ENCODE measurements at places on chromosomes 13 and 19. TPM values are rescaled to one million over a fixed set of nuclear protein-coding genes. Genes with fewer than 3 reads are reported as not detected.

DNA sequence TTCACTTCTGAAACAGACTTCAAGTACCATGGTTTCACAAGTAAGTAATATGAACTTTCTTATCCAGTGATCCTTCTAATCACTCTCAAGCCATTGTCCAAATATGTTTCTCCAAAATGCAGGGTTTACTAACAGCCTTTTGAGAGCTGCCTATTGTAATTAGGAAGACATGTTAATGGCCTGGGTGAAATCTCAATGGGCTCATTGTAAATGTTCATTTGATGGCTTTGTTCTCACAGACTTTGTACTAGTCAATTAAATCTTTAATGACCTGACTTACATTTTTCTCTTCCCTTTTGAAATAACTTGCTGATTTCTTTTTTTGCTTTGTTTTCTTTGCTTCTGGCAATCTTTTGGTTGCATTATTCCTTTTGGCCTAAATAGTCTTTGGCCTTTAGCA lies 444.8 kb downstream of the LIG4 start:
- DNase-seq, result no peak

DNA sequence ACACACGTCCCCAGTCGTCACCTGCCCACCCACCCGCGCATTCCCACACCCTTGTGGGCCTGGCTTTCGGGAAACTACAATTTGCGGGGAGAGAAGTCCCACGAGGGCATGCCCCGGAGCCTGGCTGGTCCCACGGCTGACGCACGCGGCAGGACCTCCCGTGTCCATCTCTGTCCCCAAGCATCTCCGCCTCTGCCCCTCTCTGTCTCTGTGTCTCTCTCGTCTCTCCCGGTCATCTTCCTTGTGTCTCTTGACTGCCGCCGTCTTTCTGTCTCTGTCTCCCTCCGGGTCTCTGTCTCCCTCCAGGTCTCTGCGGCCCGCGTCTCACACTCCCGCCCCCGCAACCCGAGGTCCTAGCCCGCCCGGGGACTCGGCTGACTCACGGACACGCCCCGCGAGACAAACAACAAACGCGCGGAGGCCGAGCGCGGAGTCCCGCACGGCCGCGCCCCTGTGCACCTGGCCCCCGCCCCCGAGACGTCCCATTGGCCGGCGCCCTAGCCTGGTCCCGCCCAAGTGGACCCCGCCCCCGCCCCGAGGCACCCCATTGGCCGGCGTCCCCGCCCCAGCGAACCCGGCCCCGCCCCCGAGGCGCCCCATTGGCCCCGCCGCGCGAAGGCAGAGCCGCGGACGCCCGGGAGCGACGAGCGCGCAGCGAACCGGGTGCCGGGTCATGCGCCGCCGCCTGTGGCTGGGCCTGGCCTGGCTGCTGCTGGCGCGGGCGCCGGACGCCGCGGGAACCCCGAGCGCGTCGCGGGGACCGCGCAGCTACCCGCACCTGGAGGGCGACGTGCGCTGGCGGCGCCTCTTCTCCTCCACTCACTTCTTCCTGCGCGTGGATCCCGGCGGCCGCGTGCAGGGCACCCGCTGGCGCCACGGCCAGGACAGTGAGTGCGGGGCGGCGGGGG lies at the start of gene FGF22:
Gene FGF22 (plus strand): TSS at position 627 of the 908 bp plus-strand sequence. CDS start 47 bp downstream, at position 674.
- DNase-seq, result peak; percentile 89

- no peak for DNase-seq
These were observed 748 bp upstream of the SIGLEC8 start for GRCh38 chr19:51458899-51459505.

- no peak for DNase-seq
These were observed 138.2 kb downstream of the SLC7A1 start for GRCh38 chr13:29457299-29457698.

GRCh38 chr19:28633319-28634018 lies 579.5 kb downstream of the UQCRFS1 start:
- DNase-seq, result peak; percentile 68

The CGB5 gene
- total RNA-seq, result not detected

- no peak for DNase-seq
These were observed 29.1 kb downstream of the PLPP2 start for GRCh38 chr19:262125-262524.

The ZNF557 gene
- total RNA-seq, result 3.0 TPM

DNA sequence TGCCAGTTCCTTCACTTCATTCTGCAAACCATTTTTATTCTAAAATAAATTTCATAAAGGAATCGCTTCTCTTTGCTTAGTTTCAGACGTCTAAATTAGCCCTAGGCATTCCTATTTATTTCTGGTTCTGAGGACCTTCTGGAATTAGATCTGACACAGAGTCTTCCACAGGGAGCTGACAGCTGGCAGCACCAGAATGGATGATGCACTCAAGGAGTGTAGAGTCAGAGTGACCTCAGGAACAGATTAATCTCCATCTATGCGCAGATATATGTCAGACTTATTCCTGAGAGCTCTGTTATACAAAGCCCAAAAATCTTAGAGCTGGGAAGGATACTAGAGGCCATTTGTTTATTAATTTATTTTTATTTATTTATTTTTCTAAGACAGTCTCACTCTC lies 450.8 kb downstream of the HS6ST3 start:
- no peak for DNase-seq

- DNase-seq, result peak; percentile 42
These were observed 446 bp upstream of the ZNF83 start for GRCh38 chr19:52638601-52639000.

DNA sequence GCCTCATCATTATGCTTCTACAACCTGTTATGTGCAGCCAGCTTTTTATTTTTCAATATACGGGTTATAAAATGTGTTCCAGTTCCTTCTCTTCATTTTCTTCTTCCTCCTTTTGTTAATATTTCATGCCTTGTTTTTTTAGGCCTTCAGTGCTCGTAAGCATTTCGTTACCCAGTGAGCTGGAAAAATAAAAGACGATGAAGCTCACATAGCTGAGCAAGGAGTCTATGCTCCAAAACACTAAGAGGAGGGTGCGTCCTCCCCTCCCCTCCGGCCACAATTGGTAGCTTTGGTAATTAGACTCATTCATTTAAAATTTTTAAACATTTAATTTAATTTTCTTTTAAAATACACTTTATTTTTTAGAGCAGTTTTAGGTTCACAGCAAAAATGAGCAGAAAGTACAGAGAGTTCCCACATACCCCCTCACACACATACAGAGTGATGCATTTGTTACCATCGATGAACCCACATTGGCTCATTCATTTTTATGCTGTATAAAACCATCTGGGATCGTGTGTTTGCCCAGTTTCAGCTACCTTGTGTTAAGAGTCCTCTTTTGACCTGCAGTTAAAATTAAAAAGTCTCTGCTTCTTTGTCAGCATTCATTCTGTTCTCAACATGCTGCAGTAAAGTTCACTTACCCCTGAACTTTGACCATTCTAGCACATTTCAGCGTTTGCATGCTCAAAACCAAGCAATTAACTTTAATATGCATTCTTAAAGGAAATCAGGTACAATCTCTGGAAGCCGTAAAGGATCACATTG lies 223.9 kb downstream of the LACC1 start:
- DNase-seq, result no peak

The DNMT1 gene
- total RNA-seq, result 21.5 TPM

The PLPPR3 gene
- total RNA-seq, result not detected

The ALOX5AP gene
- total RNA-seq, result 1.5 TPM

The ATP1A3 gene
- 0.10 TPM for total RNA-seq

The ZNF177 gene
- total RNA-seq, result 0.68 TPM

DNA sequence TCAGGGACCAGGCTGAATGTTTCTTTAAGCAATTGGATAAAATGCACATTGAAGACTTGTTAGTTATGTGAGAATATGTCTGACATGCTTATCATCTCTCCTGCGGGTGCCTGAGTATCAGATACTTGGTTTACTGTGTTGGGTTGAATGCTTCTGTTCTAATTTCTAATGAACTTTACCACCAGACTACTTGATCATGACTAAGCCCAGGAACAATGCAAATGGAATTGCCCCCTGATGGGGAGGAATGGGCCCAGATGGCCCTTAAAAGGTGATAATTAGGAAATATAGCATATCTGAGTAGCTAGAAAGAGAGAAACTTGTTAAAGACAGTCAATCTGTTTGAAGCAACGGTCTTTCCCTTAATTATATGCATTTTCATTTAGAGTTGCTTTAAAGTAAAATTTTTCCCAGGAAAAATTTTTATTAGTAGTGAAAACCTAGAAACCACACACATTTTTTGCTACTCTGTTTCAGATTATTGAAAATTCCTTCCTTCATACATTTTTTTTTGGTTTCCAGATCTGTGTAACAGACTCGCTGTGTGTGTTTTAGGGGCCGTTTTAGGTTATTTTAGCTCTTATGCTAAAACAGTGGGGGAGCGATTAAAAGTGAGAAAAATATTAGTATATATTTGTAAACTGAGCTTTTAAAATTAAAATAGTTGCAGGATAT lies 186.6 kb downstream of the TM9SF2 start:
- no peak for DNase-seq

GRCh38 chr13:89011615-89012014 lies 1340.4 kb downstream of the SLITRK5 start:
- no peak for DNase-seq

The SLC10A2 gene
- total RNA-seq, result not detected

GRCh38 chr13:114068656-114069318 lies 63.6 kb downstream of the RASA3 start:
- no peak for DNase-seq

DNA sequence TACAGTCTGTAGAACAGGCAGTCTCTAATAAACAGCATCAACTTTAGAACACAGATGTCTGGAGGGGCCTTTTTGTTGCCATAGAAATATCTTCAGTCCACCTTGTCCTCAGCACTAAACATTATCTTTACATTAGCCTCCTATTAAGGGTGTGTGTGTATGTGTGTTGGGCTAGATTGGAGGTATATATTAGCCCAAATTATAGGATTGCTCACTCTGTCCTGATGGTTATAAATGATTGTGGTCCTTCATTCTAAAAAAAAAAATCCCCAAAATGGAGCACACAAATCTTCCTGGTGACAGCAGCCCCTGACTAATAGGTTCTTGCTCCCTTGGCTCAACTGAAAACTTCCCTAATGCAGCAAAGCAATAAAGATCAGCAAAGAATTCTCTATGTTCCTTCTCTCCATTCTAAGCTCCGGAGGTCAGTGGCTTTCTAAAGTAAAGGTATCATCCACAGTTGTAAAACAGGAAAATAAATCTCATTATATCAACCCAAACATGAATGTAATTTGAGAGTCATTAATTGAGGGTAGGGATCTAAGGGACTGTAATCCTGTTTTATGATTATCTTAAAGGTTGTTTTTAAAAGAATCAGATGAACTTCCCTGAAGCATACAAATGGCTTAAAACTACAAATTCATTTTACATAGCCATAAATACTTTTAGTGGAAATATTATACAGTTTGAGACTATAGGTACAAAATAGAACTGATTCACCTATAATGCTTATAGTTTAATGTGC lies 232.7 kb downstream of the KLF12 start:
- no peak for DNase-seq

The PSG3 gene
- total RNA-seq, result not detected

The STX10 gene
- 22.7 TPM for total RNA-seq

DNA sequence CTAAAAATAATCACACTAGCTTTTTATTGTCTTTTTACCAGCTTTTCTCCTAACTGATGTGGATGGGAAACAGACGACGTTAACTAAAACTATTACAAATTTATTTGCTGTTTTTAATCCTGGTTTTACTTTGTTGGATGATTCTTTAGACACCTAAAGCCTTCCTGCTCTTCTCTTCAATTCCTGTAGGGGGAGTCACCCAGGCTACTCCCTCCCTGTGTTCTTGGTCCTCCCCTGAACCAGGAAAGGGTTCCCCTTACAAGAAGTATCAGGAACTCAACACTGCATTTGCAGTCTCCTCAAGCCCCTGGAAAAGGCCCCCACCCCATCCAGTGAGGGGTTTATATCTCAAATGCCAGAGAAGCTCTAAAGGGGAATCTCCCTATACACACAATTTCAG lies 206.1 kb downstream of the SUCLA2 start:
- no peak for DNase-seq

- DNase-seq, result no peak
These were observed 89.6 kb upstream of the TNFSF11 start for GRCh38 chr13:42484386-42484785.

DNA sequence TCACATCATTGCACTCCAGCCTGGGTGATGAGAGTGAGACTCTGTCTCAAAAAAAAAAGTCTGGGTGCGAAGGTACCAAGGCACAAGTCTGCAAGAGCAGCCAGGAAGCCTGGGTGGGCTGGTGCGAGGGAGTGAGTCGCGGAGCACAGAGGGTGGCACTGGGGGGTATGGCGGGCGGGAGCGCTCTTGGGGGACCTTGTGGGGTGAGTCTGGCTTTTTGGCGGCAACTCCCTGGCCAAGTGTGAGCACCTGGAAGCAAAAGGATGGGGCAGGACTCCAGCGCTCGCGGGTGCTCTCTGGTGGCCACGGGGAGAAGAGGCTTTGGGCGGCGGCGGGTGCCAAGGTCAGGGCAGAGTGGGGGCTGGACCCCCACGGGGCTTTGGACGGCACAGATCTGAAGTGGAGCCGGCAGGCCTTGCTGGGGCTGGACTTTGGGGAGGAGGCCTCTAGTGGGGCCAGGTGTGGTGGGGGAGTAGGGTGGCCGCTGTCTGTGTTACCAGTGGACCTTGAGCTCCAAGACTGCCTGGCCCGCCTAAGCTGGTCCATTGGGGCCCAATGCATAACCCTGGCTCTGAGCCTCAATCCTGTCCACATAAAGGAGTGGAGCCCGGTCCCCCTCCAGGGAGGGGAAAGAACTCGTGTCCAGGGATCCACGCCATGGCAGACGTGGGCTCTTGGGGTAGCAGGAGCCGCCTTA lies 1.6 kb downstream of the P2RY11 start:
- DNase-seq, result no peak

DNA sequence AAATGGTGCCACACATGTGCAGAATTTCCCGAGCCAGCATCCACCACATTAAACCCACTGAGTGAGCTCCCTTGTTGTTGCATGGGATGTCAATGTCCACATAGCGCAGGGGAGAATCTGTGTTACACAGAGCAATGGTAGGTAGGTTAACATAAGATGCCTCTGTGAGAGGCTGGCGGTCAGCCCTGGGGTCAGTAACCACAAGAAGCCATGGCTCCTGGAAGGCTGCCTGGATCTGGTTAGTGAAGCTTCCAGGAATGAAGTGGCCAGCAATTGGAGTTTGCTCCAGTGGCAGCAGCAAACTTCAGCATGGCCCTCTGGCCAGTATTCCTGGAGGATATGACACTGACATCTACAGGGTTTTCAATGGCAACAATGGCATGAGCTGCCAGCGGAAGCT lies 37.0 kb upstream of the PCDH9 start:
- no peak for DNase-seq

The POLD1 gene
- 8.2 TPM for total RNA-seq

DNA sequence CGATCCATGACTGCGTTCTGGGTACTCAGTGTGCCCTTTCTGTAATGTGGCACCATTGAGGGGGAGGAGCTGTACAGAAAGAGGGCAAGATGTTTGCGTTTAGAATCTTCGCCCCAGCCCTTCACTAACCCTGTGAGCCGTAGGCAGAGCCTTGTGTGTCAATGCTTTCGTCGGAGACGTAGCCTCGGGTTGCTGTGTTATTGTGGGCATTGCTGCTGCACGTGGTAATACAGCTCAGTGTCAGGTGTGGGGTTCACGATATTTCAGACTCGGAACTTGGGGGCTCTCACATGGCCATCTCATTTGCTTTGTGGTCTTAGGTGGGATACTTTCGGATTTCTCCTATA lies 6.1 kb downstream of the RPS9 start:
- no peak for DNase-seq

The SLC6A16 gene
- total RNA-seq, result 2.4 TPM
